Stimulated activated CD8-positive, alpha-beta memory T cell treated with anti-CD3 and anti-CD28 coated beads, Interleukin-7, amount 100 ng/mL, for 1 hour (primary cell): ENCODE measurements at places on chromosomes 3 and 15.

DNA sequence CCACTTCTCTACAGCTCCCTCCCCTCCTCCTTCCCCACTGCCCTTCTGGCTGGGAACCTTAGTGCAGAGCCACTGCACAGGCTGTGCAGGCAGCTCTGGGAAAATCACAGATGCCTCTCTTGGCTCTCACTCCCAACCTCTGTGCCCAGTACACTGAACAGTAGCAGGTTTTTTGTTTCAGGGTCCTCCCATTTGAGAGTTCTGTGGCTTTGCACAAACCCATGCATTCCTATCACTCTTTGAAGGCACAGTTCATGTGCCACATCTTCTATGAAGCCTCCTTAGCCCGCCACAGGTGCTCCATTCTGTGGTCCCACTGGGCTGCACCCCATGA lies 103.9 kb downstream of the SNRK start:
- no peak for DNase-seq

GRCh38 chr3:188951734-188952133 lies 220.0 kb upstream of the TPRG1 start:
- DNase-seq: no peak

DNA sequence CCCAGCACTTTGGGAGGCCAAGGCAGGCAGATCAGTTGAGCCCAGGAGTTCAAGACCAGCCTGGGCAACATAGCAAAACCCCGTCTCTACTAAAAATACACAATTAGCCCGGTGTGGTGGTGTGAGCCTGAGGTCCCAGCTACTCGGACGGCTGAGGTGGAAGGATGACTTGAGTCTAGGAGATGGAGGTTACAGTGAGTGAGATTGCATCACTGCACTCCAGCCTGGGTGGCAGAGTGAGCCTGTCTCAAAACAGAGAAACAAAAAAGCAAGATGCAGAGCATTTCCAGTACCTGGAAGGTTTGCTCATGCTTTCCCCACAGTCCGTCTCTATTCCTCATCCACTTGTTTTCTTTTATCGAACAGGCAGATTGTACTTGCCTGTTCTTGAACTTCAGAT lies 3.8 kb upstream of the PDIA5 start:
- no peak for DNase-seq

- no peak for DNase-seq
Observed at GRCh38 chr3:24291646-24292045, 203.0 kb downstream of the THRB start.

DNA sequence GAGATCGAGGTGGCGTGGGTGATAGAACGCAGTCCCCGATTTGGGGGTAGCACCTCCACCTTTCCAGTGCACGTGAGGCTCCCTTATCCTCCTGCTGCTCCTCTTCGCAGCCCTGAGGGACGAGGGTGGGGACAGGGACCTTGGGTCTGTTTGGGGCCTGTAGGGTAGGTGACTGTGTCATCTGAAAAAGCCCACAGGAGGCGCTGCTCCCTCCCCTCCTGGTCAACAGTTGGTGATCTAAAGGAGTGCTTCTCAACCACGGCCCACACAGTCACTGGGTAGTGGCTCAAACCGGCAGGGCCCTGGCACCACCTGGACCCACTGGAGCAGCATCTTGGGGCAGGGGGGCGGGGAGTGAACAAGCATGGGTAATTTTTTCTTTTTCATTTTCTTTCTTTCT lies 7.1 kb downstream of the LRRK1 start:
- no peak for DNase-seq
